Thoracic aorta (tissue), 2 donors: ENCODE measurements at places on chromosomes 6 and 20.

DNA sequence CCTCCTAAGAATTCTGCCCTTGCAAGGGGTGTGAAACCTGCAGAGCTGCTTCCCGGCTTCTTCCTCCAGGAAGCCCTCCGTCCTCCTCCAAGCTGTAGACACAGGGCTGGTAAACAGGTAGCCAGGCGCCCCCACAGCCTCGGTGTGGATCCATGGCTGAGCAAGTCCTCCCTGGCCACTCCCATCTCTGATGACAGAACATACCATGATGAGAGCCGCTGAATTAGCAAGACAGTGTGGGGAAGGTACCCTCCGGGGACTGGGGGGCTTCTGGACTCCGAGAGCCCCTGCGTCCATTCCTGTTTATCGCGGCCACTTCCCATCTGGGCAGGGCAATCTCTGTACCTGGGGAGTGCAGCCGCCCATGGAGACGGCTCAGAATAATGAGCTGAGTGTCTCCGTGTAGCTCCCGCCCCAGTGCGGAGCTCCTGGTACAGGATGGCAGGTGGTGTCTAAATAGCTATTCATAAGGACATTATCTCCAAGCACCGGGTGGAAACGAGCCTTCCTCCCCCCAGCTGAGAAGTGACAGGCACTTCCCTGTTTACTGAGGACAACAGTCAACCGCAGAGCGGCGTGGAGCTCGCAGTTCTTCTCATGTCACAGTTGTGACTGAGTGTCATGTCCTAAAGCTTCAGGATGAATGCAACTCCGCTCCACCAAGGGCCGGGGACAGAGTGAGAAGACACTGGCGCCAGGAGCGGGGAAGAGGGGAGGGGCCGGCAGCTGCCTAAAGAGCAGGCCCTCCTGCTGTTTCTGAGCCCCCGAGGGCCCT, 22.7 kb upstream of the NTSR1 start:
- no peak for DNase-seq

DNA sequence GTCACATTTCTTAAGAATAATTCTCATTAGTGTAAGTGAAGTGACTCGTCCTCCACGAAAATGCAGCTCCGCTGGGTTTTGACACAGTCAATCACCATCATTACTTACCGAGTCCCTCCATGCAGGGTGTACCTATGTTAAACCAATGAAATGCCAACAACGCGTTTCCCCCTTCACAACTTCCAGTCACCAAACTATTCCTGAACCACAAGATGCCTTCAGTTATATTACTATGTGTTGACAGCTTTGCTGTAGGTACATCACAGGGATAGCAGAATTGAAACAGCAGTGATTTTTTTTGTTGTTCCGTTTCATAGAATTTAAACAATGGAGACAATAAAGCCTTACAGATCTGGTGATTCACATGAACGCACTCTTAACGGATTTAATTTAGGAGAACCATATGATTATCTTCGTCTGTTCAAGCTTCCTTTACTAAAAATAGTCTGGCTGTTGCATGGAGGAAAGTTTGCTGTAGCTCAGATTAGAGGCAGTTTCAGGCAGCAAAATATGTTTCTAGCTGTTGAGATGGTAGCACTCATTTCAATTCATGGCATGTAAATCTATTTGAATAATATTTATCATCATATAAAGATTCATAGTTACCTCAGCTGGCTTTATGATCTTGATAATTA, 652.8 kb downstream of the PRKN start:
- DNase-seq, result no peak

DNA sequence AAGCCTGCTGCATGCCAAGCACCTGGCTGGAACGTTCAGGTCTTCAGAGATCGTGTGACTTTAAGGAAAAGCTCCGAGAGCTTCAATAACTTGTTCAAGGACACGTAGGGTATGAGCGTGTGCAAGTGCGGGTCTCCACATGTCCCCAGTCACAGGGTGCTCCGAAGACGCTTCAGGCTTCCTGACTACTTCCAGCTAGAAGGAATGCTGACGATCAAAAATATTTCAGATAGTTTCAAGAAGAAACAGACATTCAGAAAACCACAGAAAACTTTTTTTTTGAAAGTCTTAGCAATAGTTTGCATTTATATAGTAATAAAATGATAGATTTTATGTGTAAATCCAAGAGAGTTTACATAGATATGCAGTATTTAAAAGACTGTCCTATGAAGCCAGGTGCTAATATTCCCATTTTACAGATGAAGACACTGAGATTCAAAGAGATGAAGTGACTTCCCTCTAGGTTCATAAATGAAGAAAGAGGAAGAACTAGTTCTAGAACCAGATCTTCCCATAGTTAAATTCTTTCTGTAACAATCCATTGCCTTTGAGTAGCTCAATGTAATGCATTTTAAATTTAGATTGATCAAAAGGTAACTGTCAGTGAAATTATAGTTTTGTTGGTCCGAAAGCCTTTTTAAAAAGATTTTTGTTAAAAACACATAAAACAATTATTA, 247.6 kb downstream of the MYLK4 start:
- no peak for DNase-seq

DNA sequence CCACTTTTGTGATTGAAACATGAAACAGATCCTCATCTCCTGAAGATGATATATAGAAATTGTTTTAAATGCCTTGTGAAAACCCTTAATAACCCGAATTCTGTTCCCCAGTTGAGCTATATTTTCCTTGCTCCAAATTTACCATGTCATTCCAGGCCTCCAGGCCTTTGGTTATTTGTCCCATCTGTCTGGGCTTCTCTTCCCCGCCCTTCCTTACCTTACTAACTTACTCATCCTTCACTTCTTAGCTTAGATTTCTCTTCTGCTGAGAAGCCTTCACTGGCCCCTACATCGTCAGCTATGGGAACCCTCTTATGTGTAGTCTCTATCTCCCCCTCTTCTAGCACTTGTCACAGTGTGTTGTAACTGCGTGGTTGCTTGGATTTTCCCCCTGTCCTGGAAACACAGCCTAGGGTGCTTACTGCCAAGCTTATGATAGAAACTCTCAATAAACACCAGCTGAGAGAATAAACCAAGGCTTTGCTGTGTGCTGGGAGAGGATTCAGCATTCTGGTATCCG, 68.6 kb downstream of the SGK1 start:
- no peak for DNase-seq

DNA sequence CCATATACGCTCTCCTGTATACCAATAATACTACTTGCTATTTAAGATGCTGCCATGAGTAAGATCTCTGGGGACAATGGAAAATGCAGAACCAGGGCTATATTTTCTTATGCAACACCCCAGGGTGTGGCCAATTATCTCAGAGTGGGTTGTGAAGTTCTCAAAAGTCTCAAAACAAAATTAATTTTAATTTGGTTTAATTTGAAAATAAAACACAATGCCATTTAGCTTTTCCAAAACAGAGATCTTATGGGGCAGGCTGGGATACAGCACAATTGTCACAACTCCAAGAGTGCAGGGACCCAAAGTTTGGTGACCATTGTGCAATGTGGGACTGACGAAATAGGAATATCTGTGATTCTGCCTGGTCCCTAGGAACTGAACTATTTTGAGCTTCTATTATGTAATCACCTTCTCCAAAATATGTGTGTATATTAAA, 43.1 kb downstream of the MBOAT1 start:
- no peak for DNase-seq

- DNase-seq, result no peak
Measured at GRCh38 chr6:143677577-143677890, 231 bp upstream of the PHACTR2 start.

DNA sequence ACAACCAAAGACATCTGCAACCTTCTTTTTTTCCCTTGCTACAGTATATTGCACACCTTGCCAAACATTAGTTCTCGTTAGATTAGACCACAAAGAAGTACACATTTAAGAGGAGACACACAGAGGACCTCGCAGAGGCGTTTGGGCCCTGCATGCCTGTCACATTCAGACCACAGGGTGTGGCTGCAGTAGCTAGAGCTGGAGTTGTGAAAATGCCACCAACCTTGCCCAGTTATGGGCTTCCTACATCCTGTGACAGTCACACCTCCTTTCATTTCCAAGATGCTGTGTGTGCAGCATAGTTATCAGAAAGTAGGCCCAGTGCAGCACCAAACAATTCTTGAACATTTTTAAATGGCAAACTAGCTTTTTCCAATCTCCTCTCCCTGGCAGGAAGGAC, 2.4 kb downstream of the SYNE1 start:
- DNase-seq, result no peak

GRCh38 chr6:30643656-30644055, 3.3 kb upstream of the C6orf136 start:
- no peak for DNase-seq
